ENCODE measurements at places on chromosomes 2 and 18.

GRCh38 chr18:13415736-13416135 lies 197.2 kb downstream of the LDLRAD4 start:
- no peak for DNase-seq

GRCh38 chr2:47357483-47357882 lies 45.5 kb upstream of the MSH2 start:
- DNase-seq: no peak

- DNase-seq: no peak
Measured at GRCh38 chr2:209331291-209331844, 92.5 kb upstream of the MAP2 start.

GRCh38 chr2:170739048-170739447 lies 23.9 kb downstream of the SP5 start:
- DNase-seq: no peak
